ENCODE measurements at places on chromosomes 2 and 18. TPM values are rescaled to one million over a fixed set of nuclear protein-coding genes. Genes with fewer than 3 reads are reported as not detected.
A peak's percentile ranks its signal among the peaks of the same experiment; 100 is the strongest.

DNA sequence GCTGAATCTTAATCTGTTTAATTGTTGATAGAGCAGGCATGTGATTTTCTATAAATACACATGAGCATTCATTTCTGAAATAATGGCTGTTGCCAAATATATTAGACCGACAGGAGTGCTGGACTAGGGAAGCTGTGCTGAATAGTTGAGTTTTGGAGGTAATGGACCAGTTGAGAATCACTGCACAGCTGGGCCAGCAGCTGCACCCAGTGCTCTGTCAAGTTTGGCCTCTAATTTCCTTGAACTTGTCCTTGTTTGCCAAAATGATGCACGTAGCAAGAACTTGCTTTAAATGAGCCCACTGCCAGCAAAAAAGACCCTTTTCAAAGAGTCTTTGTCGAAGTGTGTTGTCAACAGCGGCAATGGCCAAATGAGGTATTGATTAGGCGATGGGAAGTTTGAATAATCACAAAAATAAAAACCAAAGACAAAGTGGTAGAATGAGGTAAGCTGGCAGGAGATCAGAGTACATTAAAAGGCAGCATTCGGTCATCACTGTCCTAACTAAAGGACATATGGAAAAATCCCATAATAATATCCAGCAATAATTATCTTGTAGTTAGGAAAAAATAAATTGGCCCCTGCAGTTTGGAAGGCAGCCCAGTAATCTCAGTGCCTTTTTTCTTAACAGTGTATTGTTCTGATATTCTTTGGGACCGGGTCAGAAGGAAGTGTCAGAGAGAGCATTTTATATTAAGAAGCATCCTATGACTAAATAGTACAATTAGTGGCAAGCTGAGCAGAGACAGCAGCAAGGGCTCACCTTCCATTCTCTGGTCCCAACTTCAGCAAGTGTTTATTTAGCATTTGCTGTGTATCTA is 126.2 kb downstream of the RAPGEF4 start:
- DNase-seq, result peak; percentile 38

DNA sequence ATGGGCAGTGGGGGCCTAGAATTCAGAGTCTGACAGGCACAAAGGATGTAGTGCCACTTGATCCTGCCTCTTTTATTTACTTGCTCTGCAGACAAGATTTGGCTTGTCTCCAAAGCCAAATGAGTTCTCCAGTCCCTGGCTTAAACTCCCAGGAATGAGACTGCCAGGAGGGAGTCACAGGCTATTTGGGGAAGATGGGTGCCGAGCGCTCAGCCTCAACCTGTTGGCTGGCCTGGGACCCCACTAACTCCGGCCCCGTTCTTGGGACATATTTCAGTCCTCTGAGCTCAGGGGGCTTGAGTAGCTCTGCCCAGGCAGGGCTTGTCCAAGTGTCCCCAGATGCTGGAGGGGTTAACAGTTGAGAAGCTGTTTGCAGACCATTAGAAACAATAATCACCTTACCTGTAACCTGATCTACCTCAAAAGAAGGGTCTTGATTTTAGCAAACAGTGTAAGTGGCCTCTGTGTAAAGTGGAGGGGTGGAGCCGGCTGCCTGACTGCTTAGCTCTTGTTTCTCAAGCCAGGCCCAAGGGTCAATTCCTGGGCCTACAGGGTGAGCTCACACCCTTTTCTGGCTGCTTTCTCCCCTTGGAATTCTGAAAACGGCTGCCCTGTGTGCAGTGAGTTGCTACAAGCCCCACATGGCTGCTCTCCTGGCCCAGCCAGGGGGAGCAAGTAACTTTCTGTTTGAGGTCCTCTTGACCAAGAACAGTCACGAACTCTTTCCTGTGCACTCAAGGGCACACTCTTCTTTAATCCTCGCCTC is 27.1 kb upstream of the FZD5 start:
- DNase-seq, result no peak

GRCh38 chr18:75783566-75784281 is 356.2 kb upstream of the SMIM21 start:
- no peak for DNase-seq

DNA sequence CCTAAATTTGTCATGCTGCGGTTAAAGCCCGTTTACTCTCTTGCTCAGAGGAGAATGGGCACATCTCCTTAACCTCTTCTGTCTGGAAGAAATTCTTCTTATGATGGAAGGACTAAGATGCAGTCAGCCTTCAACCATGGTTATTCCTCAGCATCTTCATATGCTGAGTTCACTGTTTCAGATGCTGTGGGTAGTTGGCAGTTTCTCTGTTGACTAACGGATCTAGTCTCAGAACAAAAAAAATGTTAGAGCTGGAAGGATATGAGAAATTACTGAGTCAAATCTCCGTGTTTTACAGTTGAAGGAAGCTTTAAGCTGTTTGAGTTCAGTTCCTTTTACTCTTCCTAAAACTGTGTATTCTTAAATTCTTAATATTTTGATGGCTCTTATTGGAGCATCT is 43.6 kb upstream of the PGAP1 start:
- no peak for DNase-seq

XPO1 gene
- polyA plus RNA-seq, result 150 TPM

GALNT5 gene
- 1.7 TPM for polyA plus RNA-seq

GRCh38 chr2:145815933-145816332 is 1296.0 kb upstream of the ZEB2 start:
- DNase-seq, result no peak

GRCh38 chr2:232265329-232265728 is 113.2 kb upstream of the ALPP start:
- DNase-seq, result no peak

CXCR4 gene
- polyA plus RNA-seq, result 30.0 TPM

GRCh38 chr2:63834401-63834800 is 7.3 kb upstream of the UGP2 start:
- DNase-seq, result no peak

MC2R gene
- polyA plus RNA-seq, result 0.23 TPM

DYSF gene
- 185 TPM for polyA plus RNA-seq

DNA sequence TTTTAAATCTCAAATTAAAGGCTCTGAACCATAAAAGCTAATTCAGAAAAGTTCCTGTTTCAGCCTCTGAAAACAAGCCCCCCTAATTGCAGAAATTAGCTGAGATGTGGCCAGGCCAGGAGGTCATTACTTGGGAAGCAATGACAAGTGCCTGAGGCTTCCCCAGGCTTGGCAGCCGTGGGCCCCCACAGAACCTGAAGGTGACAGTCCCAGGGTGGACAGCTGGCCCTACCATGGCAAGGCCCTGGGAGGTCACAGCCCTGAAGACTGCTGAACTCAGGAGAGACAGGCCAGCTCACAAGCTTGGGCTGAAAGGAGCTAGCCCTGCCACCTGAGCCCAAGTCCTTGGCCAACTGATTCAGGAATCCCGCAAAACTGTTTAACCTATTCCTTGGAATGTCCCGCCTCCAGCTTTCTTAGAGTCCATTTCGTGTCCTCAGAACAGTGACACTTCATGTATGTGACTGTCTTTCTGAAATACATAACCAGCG is 54.3 kb upstream of the PKDCC start:
- DNase-seq, result no peak

DNA sequence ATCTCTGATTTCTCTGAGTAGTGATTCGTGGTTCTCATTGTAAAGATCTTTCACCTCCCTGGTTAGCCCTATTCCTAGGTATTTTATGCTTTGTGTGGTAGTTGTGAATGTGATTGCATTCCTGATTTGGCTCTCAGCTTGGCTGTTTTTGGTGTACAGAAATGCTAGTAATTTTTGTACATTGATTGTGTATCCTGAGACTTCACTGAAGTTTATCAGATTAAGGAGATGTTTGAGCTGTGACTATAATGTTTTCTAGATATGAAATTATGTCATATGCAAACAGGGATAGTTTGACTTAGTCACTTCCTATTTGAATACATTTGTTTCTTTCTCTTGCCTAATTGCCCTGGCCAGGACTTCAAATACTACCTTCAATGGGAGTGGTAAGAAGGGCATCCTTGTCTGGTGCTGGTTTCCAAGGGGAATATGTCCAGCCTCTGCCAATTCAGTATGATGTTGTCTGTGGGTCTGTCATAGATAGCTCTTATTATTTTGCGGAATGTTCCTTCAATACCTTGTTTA is 251.9 kb upstream of the ZNF804A start:
- DNase-seq, result no peak

GRCh38 chr2:209817844-209818271 is 46.2 kb downstream of the UNC80 start:
- DNase-seq, result no peak

ZNF2 gene
- 5.2 TPM for polyA plus RNA-seq

- DNase-seq, result peak; percentile 31
Observed at GRCh38 chr2:3959372-3959771, 256.0 kb downstream of the DCDC2C start.

DNA sequence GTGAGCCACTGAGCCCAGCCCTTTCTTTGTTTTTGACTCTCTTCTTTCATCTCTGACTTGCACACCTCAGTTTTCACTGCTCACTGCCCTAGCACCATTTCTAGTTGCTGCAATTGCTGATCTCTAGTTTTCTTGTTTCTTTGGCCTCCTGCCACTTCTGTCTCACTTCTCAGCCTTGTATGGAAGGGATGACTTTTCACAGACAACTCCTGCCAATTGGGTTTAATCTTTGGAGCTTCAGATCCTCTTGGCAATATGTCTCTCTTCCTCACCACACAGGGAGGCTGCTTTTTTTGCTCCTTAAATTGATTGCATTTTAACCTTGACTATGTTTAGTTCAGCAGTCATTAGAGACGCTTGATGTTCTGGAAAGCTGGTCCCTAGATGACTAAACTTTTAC is 323.1 kb downstream of the CTNNA2 start:
- no peak for DNase-seq

DNA sequence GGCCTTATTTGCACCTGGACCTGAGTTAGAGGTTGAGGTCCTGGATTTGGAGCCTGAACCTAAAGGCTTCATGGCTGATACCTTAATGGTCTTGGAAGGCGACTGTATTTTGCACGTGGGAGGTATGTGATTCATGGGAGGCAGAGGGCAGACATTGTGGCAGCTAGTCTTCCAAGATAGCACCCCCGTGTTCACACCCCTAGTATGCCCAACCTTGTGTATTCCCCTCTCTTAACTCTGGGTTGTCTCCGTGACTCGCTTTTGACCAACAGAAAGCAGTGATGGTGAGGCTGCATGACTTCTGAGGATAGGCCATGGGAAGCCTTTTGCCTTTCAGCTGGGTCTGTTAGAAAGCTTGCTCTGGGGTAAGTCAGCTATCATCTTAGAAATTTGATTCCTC is 45.8 kb upstream of the HAAO start:
- no peak for DNase-seq

DNA sequence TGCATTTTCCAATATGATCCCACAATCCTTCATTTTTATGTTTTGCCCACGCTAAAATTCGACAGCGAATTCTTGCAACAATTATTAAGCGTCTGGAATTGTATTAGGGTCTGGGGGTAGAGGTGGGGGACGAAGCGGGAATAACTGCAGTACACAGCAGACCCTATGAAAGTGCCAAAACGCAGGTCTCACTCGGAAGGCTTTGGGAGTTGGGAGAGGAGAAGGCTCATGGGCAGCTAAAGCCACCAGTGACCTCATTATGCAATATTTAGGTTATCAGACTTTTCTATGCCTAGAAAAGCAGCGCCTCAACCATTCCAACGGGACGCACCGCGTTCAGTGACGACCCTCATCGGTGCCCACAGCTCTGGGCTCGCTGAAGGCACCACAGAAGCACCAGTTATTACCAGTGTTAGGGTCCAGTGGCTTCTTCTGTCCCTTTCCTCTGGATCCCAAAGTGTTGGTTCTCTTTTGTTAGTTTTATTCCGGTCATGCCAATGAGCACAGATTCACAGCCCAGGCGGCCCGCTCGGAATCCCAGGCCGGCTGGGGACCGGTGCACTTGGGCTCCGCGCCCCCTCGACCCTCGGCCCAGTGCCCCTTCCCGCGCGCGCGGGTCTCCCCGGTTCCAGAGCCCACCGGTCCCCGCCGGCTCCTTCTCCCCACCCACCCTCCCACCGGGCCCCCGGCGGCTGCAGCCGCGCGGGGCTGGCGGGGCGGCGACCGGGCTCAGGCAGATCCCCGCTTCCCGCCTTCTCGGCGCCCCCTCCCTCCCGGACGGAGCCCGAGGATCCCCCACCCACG is 737 bp upstream of the MAPK4 start:
- DNase-seq, result no peak

- no peak for DNase-seq
Observed at GRCh38 chr18:76857476-76857875, 35.1 kb downstream of the ZNF236 start.

DNA sequence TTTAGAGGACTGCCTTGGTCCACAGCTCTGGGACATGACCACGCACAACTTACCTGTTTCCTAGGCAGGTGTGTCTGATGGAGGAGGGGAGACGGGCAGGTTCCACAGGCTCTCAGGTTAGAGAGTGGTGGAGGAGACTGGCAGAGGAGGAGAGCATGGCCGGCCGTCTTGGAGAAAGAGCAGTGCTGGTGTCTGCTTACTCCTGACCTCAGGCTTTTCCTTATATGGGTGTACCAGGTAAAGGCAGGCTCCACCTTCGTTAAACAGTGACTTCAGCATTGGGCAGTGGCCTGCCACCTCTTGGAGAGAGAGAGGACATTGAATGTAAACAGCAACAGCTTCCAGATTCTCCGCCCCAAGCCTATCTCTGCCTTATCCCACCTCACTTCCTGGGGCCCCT is at the start of gene CAPN13:
Gene CAPN13 (minus strand): TSS at position 198 of the 400 bp plus-strand sequence. CDS start 20,121 bp downstream, outside the sequence.
- no peak for DNase-seq

PAIP2B gene
- polyA plus RNA-seq, result 3.5 TPM

ZNF892 gene
- 2.4 TPM for polyA plus RNA-seq

TLX2 gene
- not detected for polyA plus RNA-seq

GRCh38 chr2:96550787-96551604 is 14.4 kb downstream of the ARID5A start:
- DNase-seq, result no peak

SCYGR7 gene
- not detected for polyA plus RNA-seq

GRCh38 chr2:226904592-226904991 is 68.7 kb downstream of the RHBDD1 start:
- DNase-seq, result no peak

DNA sequence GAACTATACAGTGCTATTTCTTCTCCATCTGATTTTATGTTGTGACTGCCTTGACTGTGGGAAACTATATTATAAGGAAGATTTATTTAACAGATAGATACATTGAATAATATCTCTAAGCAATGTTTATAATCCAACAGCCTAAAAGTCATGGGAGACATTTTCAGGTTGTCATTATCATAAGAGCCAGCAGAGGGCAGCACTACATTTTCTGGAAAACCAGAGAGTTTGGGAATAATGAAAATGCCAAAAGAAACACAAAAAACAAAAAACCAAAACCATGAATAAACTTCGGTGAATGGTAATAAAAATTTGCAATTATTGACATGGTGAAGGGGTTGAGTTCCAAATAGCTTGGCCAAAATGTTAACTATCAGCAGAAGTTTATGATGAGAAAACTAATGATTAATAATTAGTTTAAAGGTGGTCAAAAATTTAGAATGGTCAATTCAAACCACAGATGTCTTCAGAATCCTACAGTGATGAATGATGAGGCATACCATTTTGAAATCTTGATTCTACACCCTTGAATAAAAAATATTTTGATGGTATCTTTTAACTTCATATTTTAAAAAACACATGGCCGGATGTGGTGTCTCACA is 4.7 kb downstream of the EEF1B2 start:
- DNase-seq, result peak; percentile 49

GRCh38 chr18:77314511-77314910 is 64.9 kb downstream of the GALR1 start:
- no peak for DNase-seq

SCN2A gene
- not detected for polyA plus RNA-seq
